NCI-H460 (cell line): ENCODE measurements at places on chromosomes 11 and 22.
A peak's percentile ranks its signal among the peaks of the same experiment; 100 is the strongest.

GRCh38 chr11:115869780-115870431, 365.7 kb upstream of the CADM1 start:
- no peak for DNase-seq

- no peak for DNase-seq
Measured at GRCh38 chr11:44986315-44986714, 35.6 kb upstream of the TP53I11 start.

DNA sequence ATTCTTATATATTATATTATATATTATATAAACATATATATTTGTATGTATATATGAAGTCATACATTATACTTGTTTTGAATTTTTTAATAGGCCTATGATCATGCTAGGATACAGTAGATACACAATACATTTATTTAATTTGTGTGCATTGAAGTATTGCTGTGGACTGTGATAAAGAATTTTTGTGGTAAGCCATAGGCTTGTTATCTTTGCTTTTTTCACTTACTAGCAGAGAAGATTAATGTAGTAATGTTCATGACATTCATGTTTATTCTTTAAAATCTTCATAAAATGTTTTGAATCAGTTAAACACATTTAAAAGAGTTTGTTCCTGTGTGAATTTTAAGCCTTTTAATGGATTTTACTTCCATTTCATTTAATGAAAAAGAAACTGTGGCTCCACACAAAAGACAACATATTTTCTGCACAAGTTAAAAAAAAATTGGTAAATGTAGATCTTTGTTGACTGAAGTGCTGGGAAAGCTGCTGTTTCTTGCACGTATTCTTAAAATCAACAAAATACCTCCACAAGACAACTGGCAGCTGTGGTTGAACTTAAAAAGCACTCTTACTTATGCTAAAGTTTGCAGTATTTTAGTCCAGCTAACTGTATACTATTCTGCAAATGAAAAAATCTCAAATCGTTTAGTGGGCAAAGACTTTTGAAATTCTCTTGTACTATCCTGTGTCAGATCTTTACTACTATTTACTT, 156.2 kb downstream of the TMEM135 start:
- DNase-seq, result no peak

GRCh38 chr11:5684036-5684645, 733 bp downstream of the TRIM5 start:
- DNase-seq, result no peak

- no peak for DNase-seq
Measured at GRCh38 chr22:48706934-48707762, 1120.5 kb downstream of the BRD1 start.

DNA sequence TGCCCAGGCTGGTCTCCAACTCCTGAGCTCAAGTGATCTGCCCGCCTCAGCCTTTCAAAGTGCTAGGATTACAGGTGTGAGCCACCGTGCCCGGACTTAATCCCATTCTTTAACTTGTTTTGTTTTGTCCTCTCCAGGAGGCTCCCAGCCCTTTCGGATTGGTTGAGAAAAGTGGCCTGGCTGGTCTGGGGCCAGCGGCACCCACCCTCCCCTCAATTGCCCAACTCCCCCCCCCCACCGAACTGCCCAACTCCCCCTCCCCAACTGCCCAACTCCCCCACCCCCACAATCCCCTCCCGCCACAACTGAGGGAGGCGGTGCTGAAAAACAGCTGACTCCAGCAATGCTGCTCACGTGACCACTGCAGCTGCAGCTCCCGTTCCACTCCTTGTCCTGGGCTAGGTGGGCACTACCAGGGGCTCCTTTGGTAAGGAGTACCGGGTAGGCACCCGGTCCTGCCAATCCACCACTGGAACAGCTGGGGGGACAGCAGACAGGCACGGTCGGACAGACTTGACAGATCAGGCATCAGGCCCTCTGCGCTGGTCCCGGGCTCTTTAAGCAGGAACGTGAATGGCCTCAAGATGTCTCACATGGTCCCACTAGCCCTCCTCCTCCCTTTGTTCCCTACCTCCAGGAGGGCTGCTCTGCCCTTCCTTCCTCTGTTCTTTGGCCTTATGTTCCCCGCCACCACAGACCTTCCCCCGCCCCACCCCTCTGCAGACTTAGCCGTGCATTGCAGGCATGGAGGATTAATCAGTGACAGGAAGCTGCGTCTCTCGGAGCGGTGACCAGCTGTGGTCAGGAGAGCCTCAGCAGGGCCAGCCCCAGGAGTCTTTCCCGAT, at the start of gene TCN2:
Gene TCN2, plus strand, starts transcription at position 720 of the 845 bp plus-strand sequence. CDS start 158 bp downstream, outside the sequence.
- DNase-seq, result peak; percentile 22

DNA sequence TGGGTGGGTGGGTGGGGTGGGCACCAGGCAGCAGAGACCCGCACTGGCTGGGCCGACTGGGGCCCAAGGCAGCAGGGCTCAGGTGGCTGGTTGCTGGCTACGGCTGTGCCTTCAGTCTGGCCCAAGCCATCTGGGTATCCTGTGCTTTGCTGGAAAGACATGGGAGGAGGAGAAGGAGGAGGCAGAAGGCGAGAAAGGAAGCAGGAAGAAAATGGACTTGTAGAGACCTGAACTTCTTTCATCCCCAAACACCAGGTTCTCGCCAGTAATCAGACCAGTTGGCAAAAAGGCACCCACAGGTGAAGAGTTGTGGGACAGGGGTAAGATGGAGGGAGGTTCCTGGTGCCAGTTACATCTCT, 78.8 kb downstream of the IGLL1 start:
- no peak for DNase-seq

DNA sequence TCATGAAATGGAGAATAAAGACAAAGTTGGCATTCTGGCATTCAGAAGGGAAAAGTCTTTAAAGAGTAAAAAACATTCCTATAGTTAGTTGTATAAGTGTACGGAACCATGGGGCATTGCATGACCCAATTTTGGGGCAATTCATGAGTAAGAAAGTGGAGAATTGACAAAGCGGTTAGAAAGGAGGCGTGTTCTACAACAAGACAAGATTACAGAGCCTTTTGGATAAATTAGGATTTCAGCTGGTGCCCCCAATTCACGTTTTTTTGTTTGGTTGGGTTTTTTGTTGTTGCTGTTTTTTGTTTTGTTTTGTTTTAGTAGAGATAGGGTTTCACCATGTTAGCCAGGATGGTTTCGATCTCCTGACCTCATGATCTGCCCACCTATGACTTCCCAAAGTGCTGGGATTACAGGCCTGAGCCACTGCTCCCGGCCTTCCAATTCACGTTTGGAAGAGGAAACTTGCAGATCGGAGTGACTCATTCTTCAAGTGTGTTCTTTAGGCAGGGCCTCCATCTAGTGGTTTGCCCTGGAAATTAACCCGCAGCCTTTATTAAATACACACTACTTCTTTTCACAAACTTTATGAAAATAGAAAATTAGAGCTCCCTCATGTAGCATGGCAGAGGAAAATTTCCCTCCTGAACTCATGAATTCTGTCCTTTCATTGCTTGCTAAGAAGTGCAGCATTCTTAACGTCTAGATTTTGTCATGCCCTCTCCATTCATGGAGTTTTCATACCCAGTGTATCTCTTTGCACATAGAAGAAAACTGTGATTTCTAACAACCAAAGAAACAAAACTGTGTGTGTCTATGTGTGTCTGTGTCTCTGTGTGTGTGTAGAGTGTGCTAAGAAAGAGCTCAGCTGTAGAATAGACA, 118.1 kb downstream of the BBOX1 start:
- DNase-seq, result peak; percentile 55
